KBM-7 (cell line): ENCODE measurements at places on chromosomes 1 and 21.
A peak's percentile ranks its signal among the peaks of the same experiment; 100 is the strongest.

DNA sequence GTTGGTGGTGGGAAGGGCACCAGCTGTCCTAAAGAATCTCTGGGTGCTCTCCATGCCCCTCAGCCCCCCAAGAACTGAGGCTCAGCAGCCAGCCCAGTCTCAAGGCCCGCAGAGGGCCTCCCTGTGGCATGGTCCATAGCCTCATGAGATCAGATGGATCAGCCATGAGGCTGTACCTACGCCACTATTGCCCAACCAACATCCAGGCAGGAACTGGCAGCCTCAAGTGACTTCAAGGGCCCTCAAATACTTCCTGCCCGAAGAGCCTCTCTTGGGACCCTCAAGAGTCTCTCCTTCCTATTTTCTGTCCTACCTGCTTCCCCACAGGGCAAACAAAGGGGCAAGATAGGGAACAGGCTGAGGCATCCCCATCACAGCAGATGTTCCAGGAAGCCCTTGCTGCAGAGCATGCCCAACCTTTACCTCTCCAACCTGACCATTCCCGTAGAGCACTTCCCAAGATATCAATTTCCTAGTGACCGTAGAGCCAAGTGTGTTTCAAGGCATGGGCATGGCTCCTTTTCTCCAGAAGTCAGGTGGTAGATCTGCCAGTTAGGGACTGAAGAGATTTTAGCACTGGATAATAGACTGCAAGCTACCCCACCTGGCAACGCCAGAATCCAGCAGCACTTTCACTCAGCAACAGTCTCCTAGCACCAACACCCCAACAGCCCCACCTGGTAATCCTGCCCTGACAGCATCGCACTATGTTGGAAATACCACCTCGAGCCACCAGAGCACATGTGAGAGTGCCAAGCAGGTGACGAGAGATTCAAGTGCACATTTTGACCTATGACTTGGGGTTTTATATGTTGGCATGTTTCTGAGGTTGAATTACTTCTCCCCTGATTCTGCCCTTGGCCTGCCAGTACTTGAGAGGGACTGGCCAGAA lies 13.7 kb upstream of the MFSD2A start:
- DNase-seq = no peak

DNA sequence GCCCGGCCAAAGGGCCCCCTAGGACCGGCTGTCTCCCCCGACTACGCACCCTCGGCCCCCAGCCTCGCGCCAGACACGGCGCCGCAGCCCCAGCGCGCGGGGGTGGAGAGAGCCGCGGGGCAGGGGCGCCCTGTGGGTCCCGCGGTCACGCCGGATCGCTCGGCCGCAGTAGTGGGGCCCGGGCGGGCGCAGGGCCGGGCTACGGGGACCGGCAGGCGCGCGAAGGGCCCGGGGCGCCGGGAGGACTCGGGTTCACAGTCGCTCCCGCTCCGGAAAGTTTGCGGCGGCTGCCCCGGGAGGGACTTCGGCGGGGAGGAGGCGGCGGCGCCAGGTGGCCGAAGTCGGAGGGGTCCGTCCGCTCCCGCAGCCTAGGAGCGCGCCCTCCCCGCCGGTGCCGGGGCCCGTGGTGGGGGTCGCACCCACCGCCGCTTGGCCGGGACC lies 7.1 kb upstream of the ZNF669 start:
- DNase-seq = no peak

DNA sequence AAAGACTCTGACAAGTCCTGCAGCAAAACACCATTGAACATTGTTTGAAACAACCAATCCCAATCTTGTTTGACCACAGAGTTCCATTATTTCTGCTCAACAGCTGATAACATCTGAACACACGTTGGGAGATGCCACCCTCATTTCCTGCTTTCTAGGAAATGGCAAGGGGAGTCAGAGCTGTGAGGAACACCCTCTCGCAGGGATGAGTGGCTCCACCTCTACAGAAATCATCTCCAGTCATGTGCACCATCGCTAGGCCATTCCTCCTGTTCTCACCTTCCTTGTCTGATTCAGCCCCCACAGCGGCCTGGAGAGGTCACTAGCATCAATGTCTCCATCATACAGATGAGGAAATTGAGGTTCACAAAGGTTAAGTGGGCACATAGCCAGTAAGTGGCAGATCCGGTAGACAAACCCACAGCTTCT lies 22.4 kb upstream of the RUNX3 start:
- DNase-seq = peak; percentile 94

DNA sequence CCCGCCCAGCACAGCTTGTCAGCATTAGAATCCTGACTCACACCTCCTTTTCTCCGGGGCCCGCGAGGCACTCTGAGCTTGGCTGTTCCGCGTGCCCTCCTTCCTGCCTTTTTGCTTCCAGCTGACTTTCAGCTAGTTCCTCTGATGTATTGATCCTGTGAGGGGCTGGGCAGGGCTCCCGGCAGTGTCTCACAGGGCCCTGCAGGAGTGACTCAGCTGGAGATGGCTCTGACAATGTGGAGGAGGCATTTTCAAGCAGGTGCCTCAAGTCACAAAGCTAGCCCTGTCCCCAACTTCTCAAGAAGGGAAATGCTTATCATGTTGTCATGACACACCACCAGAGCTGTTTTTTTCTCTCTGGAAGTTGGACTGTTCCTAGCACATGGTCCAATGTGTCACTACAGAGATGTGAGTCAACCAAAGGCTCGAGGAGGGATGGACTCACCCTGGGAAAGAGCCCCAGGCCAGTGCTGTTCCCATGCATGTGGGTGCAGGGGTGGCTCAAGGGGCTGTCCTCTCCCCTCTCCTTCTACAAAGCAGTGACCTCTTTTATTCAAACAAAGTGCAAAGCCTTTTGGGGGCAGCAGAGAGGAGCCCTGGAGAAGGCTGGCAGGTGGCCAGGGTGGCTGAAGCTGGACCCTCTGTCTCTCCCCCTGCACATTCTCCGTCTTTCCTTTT lies 30.6 kb downstream of the SYT6 start:
- DNase-seq = no peak

DNA sequence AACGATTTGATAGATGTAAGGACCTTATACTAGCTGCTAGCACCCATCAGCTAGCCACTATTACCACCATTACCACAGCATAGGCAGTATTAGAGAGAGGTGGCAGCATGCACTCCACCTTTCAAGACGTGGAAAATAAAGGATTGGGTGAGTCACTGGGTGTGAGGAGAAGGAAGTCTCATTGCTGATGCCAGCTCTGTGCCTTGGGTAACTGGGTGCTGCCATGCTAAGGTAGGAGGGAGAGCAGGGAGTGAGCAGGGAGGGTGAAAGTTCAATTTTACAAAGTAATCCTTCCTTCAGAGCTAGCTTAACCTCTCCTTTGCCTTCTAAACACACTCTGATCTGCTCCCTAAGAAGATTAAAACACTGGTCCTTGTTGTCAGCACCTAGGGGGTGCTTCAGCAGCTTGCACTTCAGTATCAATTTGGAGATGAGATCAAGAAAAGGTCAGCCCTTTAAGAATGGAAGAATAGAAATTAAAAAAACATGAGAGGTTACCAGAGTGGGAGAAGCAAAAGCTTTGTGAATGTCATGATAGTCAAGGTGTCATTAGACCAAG lies 1.8 kb upstream of the LIN9 start:
- DNase-seq = no peak

DNA sequence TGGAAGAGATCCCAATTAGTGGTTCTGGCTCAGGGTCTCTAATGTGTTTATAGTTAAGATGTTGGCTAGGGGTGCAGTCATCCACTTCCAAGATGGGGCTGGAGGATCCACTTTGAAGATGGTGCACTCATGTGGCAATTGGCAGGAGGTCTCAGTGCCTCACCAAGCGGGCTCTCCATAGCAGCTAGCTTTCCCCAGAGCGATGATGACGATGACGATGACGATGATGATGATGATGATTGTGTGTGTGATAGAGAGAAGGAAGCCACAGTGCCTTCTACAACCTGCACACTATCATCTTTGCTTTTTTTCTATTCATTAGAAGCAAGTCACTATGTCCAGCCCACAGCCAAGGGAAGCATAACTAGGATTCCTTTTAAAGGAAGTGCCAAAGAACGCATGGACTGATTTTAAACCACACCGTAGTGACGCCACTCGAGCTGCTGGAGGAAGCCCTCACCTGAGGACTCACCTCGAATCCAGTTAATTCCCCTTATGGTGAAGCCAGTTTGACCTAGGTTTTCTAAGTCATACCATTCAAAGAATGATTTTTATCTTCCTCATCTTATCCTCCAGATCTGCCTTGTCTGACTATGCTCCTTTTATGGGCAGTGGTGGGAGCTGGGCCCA lies 49.4 kb downstream of the SRRM1 start:
- no peak for DNase-seq

GRCh38 chr1:24918370-24918769 lies 11.7 kb downstream of the RUNX3 start:
- no peak for DNase-seq

- DNase-seq = peak; percentile 46
These were observed 15.0 kb upstream of the TGFB2 start for GRCh38 chr1:218330043-218330623.

DNA sequence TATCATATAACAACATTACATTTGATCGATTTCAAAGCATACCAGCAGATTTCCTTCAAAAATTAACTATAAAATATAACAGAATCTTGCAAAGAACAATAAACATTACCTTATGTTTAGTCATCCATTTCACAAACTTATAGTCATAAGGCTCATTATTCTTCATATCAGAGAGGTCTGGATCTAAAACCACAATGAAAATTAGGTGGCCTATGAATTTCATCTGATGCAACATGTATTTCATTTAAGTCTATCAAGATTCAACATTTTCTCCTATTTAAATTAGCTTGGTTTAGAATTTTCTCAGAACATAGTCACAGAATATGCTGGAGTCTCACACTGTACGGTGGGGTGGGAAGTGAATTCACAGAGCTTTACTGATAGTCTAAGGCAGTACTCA lies 49.2 kb downstream of the KYAT3 start:
- no peak for DNase-seq

DNA sequence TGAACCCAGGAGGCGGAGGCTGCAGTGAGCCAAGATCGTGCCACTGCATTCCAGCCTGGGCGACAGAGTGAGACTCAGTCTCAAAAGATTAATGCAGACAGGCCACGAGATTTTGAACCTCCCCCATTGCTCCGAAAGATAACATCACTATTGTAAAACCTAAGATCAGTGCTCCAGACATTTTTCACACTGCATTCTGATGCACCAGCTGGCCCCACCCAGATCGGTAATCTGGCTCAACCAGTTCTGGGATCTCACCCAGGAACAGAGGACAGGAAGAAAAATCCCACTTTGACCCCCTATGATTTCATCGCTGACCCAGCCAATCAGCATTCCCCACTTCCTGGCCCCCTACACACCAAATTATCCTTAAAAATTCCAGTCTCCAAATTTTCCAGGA lies 10.7 kb upstream of the CSRP1 start:
- no peak for DNase-seq
